ENCODE measurements at places on chromosomes 5 and 9.

GRCh38 chr9:108142504-108143201 is 653.1 kb upstream of the KLF4 start:
- DNase-seq = no peak

GRCh38 chr5:124394700-124395245 is 351.7 kb downstream of the ZNF608 start:
- no peak for DNase-seq

GRCh38 chr9:98864281-98865174 is 57.1 kb downstream of the GALNT12 start:
- no peak for DNase-seq

- DNase-seq = no peak
Measured at GRCh38 chr9:129258124-129258822, 80.2 kb upstream of the IER5L start.

DNA sequence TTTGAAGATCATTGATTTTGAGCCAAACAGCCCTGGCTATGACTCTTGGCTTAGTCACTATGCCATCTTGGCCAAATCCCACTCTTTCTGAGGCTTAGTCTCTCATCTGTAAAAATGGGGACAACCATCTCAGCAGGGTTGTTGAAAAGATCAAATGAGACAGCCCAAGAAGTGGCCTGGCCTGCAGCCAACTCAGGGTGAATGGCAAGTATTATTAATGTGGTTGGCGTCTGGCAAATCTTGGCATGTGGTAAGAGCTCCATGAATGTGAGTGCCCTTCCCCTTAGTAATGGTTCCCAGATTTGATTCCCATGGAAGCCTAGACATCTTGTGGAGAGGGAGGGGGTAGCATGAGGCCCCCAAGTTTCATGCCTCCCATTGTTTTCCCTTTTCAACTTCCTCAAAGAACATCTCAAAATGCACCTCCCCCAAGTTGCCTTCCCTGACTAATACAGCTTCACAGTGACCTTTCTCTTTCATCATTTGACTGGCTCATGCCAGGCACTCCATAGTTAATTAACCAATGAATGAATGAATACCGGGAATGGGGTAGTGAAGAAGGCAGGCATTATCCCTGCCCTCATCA is 11.8 kb upstream of the TGFBI start:
- DNase-seq = peak; percentile 96

GRCh38 chr5:181133610-181134231 is 2.8 kb upstream of the OR2V1 start:
- DNase-seq = peak; percentile 45

- DNase-seq = no peak
Measured at GRCh38 chr9:33231623-33231942, 8.4 kb upstream of the SPINK4 start.

GRCh38 chr5:150618588-150619281 is 21.7 kb upstream of the SYNPO start:
- no peak for DNase-seq

DNA sequence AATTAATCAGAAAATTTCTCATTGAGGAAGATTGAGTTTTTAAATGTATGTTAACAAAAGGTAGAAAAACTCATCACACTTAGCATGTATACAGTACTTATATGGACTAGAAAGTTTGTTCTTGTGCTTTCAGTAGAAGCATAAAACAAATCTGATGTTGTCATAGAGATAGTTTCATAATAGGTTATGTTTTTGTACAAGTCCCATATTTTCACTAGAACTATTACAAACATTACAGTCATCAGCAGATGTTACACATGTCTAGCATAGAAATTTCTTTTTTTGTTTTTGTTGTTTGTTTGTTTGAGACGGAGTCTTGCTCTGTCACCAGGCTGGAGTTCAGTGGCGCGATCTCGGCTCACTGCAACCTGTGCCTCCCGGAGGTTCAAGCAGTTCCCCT is 131.4 kb downstream of the COMMD10 start:
- DNase-seq = no peak

DNA sequence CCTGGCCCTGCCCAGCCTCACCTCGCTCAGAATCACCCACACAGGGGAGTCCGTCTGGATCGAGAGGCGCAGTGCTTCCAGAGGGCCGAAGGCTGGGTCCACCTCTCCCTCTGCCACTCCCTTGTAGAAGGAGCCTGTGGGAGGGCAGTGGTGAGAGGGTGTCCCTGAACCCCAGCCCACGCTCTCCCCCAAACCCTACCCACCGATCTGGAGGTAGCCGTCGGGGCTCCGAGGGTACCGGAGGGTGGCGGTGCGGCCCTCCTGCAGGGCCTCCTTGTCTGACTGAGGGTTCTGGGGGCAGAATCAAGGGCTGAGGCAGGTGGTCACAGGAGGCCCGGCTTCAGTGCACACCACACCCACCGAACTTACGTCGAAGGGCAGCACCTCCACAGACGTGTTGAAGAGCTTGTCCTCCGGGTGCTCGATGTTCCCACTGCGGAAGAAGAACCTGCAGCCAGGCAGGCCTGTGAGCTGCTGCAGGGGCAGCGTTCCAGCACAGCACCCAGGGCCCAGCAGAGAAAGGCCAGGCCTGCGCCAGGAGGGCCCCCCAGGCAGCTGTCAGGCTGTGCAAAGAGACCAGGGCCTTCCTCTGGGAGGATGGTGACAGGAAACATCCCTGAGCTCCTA is 4.5 kb downstream of the LTC4S start:
- DNase-seq = no peak

GRCh38 chr9:105858877-105859276 is 164.5 kb downstream of the TMEM38B start:
- no peak for DNase-seq

DNA sequence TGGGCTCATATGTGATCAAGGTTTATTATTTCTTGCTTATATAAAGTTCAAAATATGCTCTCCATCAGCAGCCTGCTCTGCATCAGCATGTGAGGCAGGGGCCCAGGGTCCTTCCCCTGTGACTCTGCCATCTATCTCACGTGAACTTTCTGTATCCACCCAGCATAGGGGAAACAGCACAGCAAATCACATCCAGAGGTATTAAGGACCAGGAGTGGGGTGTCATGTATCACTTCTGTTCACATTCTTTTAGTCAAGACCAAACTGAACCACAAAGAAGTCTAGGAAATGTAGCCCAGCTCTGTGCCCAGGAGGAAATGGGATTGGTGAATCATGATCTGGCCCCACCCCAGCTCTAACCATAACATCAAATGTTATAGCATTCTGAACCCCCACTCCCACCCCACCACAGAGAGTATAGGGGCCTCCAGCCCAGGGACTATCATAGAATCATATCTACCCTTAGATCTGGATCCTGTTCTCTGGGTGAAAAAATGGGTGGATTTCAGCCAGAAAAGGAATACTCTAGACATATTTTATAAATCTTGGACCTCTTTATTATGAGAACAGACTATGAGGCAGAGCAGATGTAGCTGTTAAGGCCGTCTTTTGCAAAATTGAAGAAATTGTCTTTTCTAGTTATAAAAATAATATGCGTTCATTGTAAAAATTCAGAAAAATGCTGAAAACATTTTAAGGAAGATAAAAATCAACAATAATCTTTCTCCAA is 473.7 kb downstream of the ARHGEF28 start:
- DNase-seq = no peak

- no peak for DNase-seq
Measured at GRCh38 chr9:79043916-79044315, 527.8 kb upstream of the TLE4 start.

GRCh38 chr9:3528451-3528850 is 2.6 kb upstream of the RFX3 start:
- no peak for DNase-seq

- no peak for DNase-seq
Measured at GRCh38 chr5:127979475-127979874, 104.1 kb upstream of the SLC12A2 start.

DNA sequence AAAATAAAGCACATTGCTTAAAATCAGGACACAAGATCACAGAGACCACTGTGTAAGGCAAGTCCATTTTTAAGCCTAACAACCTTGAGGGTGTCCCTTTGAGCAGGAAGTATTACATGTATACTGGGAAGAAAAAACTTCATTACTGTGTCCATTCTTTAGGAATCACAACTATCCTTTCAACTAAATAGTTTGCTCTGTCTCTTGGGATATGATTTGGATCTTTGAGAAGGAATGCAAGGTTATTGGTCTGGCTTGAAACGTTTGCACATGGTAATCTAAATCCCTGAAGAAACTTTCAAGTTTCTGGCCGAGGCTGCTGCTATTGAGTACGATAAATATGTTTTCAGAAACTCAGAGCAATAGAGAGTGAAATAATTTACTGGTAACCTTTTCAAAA is 923.0 kb upstream of the SEMA6A start:
- DNase-seq = no peak

GRCh38 chr9:11312966-11313365 is 700.2 kb upstream of the PTPRD start:
- DNase-seq = no peak

GRCh38 chr9:134317790-134318414 is 8.4 kb upstream of the RXRA start:
- no peak for DNase-seq

DNA sequence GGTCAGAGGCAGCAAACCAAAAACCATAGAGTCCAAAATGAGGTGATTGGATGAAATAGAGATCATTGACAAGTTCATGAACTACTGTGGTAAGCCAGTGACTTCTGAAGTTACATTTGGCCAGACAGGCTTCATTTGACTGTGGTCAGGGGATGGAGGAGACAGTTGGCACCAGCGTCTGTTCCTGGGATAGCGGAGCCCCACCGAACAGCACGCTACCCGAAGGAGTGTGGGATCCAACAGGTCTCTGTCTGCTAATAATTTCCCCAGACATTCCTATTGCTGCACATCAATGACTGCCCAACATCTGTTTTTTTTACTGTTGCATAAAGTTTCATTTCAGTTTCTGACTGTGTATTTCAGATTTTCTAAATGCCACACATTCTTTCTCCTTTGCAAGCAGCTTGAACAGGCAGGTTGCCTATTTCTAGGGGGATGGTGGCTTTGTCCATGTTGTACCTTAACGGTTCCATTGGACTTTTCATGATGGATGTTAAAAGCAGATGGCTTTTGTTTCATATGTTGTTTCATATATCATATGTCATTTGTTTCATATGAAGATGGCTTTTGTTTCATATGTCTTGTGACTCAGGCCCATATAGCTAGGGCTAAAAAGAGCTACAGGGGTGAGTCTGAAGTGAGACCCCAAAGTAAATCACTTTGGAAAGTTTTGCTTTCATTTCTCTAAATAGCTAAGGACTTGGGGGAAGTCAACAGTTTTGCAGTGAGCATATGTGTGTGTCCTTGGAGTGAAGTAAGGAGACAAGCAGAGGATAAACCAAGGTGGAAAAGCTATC is 180.8 kb downstream of the GOLPH3 start:
- peak; percentile 73 for DNase-seq

DNA sequence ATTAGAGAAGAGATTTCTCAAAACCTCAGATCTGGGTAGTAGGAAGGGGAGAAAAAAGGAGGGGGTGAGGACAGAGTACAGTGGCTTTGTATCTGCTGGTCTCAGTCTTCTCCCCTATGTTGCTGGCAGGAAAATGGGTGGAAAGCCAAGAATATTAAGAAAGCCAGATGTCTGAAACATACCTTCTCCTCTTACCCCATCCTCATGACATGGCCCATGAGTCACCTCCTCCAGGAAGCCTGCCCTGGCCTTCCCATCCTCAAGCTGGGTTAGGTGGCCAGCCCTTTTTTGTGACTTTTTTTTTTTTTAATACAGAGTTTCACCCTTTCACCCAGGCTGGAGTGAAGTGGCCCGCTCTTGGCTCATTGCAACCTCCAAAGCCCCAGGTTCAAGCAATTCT is 61.8 kb downstream of the ABCA1 start:
- no peak for DNase-seq

DNA sequence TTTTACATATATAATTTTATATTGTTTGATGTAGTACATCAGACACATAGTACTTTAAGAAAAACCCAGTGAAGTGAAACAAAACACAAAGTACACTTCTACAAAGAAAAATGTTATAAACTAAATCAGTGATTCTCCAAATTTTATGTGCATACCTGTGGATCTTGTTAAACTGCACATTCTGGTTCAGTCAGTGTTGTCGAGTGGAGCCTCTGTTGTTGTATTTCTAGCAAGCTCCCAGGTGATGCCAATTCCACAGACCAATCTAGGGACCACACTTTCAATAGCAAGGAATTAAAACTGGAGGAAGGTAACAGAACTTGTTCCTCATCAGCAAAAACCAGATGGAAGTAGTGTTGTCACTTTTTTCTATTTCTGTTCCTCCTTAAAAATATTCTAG is 183.8 kb upstream of the CD180 start:
- no peak for DNase-seq

DNA sequence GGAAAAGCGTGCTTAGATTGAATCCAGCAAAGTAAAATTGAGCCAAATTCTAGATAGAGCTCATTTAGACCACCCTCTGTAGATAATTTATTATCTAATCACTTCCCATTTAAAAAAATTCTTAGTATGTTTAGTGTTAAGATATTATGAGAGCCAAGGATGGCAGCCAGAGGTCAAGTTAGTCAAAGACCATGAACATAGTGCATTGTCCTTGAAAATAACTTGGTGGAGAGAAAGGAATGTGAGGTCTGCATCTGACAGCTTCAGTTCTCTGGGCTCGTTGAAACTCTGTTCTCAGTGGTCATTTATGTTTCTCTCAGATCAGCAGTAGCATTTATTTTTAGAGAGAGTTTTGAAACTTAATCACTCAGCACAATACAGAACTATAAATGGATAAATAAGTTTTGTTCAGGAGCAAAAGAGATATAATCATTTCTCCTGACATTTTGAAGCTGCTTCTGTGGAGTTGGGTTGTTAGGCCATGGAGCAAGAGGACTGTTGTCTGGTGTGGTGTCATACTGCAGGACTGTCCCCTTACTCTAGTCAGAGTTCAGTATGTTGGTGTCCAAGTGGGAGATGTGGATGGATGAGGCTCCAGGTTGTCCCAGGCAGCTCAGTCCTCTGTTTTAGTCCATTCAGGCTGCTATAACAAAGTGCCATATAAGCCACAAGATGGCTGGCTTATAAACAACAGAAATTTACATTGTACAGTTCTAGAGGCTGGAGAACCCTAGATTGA is 337.7 kb downstream of the FBXL7 start:
- DNase-seq = no peak

DNA sequence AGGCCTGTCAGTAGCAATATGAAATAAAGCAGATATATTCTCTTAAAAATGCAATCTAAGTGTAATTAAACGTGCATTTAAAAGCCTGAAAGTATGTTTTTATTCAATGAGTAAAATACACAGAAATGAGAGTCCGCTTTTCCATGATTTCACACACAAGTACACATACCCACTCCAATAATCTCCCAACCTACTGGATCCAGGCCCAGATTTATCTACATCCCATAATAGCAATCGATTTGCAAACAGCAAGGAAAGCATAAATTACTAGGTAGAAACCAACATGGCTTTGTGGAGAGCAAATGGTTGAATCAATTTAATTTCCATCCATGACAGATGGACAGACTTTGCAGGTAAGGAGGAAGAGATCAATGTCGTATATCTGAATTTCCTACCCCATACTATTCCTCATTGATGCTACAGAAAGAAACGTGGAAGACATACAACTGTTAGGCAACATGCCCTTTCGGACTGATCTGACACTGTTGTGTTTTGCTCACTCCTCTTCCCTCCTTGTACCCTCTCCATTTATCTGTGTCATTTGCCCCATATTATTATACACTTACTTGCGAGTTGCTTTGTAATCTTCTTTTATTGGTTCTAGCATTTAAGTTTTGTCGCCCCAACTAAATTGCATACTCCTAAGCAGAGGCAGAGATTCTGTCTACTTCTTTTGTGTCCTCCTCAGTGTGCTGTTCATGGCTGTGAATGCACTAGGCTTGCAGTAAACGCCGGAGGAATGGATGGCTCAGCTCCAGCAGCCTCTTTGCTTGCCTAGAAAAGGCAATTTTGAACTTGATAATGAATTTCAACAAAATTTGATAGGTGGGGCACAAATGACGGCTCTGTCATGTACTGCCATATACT is 133.6 kb downstream of the NFIB start:
- no peak for DNase-seq

GRCh38 chr5:6644794-6645241 is 11.6 kb downstream of the SRD5A1 start:
- no peak for DNase-seq

Measured in HS-27A (cell line).